ENCODE measurements at places on chromosomes 2 and 18.

DNA sequence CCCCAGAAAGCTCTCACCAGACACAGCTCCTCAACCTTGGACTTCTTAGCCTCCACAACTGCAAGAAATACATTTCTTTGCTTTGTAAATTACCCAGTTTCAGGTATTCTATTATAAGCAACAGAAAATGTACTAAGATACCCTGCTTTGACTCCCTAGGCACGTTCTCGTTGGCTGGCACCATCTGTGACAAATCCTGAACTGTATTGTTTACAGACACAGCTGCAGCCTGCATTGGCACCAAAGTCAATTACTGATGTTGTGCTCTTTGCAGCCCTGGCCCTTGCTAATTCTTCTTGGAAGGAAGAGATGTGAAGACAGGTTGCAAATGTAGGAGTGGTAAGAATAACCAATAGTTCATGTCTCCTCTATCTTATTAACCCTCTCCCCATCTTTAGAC lies 72.7 kb upstream of the FAM136A start:
- peak; percentile 42 for DNase-seq

- no peak for DNase-seq
Measured at GRCh38 chr18:61662726-61663125, 230.1 kb downstream of the RNF152 start.

GRCh38 chr2:187434342-187434785 lies 13.7 kb downstream of the CALCRL start:
- no peak for DNase-seq

DNA sequence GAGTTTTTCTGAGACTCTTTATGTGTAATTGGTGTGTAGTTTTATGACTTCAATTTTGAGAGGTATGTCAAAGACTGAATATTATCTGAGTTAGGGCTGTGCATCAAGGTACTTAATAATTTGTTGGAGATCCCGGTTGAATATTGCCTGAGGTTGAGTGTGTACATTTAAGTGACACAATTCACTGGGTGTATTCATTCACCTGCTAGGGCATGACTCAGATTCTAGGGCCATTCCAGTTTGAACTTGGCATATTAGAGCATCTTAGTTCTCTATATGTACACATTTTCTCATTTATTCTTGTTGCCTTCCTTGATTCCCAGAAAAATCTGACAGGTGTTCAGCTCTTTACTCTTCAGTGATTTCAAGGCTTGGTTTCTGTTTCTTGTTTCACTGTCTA lies 12.5 kb downstream of the MAP4K4 start:
- DNase-seq, result no peak

DNA sequence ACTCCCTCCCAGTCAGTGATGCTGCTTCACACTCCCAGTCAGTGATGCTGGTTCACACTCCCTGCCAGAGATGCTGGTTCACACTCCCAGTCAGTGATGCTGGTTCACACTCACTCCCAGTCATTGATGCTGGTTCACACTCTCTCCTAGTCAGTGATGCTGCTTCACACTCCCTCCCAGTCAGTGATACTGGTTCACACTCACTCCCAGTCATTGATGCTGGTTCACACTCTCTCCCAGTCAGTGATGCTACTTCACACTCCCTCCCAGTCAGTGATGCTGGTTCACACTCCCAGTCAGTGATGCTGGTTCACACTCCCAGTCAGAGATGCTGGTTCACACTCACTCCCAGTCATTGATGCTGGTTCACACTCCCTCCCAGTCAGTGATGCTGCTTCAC lies 34.3 kb upstream of the KCNG2 start:
- DNase-seq, result no peak
